ENCODE measurements at places on chromosomes 2 and 18.

- no peak for DNase-seq
Measured at GRCh38 chr18:39424261-39424660, 1858.7 kb upstream of the CELF4 start.

DNA sequence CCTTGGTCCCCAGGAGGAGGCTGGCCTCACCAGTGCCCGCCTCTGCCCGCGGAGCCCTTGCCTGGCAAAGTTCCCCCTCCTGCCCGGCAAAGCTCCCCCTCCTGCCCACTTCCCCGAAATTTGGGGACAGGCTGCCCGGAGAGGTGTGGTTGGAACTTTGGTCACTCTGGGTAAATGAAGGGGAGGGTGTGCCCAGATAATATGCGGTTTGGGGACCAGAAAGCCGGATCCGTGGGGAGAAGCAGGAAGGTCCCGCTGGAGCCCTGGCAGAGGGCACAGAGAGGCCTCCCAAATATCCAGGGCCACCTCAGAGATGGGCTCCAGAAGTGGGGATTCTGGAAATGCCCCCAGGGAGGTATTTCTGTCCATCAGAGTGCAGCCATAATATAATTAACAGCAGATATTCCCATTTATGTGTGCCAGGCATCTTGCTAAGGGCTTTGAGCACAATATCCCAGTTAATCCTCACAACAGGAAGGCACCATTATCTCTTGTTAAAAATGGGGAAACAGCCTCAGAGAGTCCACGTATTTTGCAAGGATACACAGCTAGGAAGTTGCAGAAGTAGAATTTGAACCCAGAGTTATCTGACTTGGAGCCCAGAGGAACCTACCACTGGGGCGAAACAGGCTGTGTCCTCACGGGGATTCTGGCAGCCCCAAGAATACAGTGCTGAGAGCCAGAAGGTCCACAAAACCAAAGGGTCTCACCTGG, 914 bp downstream of the STEAP3 start:
- DNase-seq, result no peak

DNA sequence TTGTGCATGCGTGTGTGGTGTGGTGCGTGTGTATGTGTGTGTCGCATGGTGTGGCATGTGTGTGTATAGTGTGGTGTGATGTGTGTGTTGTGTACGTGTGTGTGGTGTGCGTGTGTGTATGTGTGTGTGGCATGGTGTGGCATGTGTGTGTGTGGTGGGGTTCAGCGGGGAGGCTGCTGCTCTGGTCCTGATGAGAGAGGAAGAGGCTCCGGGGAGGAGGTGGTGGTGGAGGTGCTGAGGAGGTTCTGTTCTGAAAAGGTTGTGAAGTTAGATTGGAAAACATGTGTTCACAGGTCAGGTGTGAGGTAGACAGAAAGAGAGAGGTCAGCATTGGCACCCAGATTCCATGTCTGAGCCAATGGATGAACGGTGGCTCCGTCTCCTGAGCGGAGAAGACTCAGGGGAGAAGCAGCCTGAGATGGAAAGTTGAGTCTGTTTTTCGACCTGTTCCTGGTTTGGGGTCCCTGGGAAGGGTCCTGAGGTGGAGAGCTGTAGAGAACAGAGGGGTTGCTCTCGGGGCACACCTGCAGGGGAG, 67.2 kb upstream of the HDAC4 start:
- DNase-seq, result no peak

DNA sequence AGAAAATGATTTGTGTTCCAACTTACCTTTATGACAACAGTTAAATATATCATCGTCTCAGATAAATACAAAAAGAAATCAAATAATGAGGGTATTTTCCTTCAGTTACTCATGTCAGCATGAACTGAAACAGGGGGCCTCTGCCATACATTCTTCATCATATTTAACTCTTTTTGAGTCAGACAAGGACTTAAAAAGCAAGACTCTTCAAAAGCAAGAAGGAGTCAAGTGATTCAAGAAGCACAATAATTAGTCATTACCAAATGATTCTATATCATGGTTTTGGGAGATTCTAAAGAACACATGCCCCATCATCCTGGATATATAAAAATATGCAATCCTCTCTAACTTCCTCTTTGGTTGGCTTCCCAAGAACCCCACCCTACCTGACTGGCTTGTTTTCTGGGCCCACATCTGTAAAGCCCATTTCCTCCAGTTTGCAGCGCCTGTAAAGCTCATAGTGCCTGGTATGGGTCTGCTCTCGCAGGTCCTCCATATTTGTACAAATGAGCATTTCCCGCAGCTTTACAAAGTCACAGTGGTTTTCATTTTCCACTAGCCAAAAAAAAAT, 49.7 kb downstream of the SEPTIN10 start:
- no peak for DNase-seq

- no peak for DNase-seq
Measured at GRCh38 chr2:241892299-241893137, 23.0 kb downstream of the RTP5 start.

- no peak for DNase-seq
Measured at GRCh38 chr2:40259900-40260299, 192.0 kb downstream of the SLC8A1 start.

DNA sequence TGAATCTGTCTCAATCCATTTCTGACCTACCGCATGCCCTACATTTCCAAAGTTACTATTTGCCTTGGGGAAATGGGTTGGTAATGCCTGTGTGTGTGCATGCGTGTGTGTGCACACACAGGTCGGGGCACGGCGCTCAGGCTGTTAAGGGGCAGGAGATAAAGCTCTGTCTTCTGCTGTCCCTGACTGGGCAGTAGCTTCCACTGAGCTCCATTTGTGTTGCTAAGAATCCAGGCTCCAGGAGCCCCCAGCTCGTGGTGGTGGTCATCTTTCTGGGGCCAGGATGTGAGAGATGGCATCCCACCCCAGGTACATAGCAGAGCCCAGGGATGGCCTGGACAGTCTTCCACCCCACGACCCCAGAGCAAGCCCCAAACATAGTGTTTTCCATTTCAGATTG, 66.7 kb upstream of the HS6ST1 start:
- no peak for DNase-seq

- no peak for DNase-seq
Measured at GRCh38 chr2:68590702-68591101, 52.7 kb upstream of the PROKR1 start.

DNA sequence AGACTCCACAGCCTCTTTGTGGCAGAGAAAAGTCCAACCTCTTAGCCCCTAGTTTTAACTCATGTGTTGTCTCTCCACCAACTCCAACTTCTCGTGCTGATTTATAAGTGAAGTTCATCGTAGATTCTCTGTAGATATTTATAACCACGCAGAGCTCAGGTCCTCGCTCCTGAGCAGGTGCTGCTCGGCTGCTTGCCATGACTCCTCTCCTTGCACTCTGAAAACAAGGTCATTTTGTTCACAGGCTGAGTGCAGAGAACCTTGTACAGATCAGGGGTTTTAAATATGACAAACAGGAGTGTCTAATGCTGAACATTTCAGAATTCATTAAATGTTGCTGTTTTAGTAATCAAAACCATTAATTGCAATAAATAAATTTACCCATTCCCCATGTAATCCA, 330.8 kb upstream of the GYPC start:
- DNase-seq, result no peak

DNA sequence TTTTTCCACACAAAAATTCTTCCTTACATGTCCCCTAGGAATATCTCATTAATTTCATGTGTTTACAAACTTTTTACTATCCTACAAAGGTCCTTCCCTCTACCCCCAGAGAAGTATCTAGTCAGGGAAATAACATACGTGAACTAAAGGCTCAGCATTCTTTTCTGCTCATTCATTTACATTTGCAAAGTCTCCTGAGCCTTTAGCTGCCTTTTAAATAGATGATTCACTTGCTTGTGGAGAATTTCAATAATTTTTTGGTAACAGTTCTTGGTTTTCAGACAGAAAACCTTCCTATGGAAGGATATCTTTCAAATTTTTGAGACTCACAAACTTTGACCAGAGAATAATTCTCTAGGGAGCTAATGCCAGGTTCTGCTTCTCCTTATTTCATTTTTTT, 81.5 kb upstream of the RMDN2 start:
- DNase-seq, result no peak

GRCh38 chr18:47151439-47151838, 1.1 kb upstream of the HDHD2 start:
- DNase-seq, result no peak

DNA sequence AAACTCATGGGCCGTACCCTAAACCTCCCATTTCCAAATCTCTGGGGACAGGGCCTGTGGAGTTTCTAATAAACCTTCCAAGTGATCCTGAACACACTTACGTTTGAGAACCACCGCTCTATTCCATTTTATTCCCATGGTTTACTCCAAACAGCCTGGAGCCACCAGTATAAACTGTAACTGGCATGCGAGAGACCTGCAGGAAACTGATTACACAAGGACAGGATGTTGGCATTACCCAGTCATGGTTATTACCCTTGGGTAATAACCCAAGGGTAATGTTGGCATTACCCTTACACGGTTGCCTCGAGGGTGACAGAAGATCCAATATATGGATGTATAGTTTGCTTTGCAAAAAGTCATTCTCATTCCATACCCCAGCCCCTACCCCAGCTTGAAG, 37.0 kb upstream of the YPEL5 start:
- DNase-seq, result no peak

DNA sequence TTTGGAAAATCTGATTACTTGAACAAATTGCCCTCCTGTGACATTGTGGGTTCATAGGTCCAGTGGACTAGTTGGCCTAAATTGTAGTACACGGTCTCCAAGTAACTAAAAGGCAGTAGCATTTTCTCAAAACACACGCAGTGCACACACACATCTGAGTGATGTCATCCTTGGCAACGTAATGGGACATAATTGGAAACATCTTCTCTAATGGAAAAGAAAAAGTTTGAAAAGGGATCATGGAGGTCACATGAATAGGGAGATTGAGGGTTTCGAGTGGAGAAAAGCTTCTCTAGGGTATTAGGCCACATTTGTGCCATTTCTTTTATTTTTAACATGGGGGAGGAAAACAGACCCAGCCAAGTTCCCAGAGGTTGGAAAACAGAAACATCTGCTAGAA, 93.3 kb downstream of the MAP4K4 start:
- DNase-seq, result no peak

DNA sequence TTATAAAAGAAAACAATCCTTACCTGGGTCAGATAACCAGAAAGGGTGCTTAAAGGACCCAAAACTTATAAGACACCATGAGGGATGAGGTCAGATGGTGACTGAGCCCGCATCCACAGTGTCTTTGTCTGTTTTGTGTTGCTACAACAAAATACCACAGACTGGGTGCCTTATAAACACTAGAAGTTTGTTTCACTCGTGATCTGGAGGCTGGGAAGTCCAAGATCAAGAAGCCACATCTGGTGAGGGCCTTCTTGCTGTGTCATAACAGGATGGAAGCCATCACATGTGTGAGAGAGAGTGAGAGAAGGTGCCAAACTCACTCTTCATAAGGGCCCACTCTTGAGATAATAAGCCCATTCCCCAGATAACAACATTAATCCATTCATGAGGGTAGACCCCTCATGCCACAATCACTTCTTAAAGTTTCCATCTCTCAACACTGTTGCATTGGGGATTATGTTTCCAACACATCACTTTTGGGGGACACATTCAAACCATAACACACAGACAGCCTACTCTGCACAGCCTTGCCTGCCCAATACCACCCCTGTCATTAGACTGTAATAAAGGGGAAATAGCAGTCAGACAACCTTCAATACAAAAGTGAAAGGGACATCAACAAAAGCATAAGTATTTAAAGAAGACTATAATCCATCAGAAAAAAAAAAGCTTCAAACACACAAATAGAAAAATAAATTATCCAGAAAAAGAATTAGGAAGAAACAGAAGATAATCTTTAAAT, 249.8 kb downstream of the ANAPC1 start:
- DNase-seq, result no peak

DNA sequence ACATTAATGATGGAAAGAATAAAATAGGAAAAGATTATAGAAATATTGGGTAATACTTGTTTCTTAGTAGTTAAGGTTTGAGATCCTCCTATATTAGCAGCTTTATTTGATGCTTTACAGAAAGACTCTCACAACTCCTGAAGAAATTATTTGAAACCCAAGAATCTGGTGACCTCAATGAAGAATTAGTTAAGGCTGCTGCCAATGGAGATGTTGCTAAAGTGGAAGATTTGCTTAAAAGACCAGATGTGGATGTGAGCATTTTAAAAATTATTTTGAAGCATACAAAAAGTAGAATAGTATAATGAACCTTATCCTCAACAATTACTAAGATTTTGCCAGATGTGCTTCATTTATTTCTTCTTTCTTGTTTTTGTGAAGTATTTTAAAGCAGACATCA, 59.1 kb downstream of the MIB1 start:
- no peak for DNase-seq

- DNase-seq, result no peak
Measured at GRCh38 chr2:152763651-152764050, 45.2 kb downstream of the ARL6IP6 start.

DNA sequence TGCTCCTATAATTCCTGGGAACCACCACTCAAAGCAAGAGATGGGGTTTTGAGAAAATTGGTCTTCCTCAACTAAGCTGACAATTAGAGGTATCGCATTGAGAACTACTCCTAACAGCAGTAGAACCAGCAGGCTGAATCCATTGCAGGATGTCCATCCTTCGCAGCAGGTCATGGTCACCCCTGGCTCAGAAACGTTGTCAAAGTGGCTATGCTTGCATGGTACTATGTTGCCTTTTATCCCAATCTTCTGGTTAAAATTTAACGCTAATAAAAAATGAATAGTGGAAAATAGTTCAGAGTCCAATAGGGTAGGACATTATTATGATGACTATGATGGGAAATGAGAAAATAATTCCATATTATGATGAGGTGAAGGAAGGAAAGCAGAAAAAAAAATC, at the start of gene TM4SF20:
Gene TM4SF20 (minus strand): TSS at position 212 of the 400 bp plus-strand sequence. CDS start 38 bp downstream, at position 174.
- DNase-seq, result no peak

DNA sequence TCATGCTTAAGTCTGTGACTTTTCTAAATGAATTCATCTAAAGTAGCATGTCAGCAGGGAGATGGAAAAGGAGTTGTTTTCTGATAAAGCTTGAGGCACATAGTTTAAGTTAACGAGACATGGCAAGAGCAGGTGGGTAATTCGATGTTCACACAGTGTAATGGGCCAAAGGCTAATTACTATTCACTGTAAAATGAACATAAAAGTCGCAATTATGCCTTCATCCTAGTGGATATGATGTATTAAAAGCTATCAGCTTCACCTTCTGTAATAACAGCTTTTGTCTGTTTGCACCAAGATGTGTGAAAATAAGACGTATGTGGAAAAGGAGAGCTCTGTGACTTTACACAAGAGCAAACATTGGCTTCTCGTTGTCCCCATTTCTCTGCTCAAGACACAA, 94.2 kb upstream of the CDH20 start:
- no peak for DNase-seq
